ENCODE measurements at places on chromosomes 13 and 19.

DNA sequence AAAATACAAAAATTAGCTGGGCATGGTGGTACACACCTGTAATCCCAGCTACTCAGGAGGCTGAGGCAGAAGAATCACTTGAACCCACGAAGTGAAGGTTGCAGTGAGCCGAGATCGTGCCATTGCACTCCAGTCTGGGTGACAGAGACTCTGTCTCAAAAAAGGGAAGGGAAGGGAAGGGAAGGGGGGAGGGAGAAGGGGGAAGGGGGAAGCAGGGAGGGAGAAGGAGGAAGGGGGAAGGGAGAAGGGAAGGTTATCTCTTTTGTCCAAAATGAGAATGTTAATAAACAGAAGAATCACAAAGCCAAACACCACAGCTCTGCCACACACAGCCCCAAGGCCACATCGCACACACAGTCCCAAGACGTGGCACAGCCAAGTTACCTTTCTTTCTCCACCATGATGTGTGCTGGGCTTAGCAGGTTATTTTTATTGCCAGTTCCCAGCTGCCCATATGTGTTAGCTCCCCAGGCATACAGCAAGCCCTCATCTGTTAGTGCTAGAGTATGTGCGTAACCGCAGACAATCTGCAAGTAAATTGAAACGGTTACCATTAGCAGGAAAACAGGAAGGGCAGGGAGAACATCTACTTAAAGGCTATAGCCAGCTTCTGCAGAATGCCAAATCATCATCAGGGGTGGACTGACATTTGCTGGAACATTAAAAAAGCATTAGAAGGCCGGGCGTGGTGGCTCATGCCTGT lies 34.3 kb downstream of the RCBTB1 start:
- DNase-seq: no peak

DNA sequence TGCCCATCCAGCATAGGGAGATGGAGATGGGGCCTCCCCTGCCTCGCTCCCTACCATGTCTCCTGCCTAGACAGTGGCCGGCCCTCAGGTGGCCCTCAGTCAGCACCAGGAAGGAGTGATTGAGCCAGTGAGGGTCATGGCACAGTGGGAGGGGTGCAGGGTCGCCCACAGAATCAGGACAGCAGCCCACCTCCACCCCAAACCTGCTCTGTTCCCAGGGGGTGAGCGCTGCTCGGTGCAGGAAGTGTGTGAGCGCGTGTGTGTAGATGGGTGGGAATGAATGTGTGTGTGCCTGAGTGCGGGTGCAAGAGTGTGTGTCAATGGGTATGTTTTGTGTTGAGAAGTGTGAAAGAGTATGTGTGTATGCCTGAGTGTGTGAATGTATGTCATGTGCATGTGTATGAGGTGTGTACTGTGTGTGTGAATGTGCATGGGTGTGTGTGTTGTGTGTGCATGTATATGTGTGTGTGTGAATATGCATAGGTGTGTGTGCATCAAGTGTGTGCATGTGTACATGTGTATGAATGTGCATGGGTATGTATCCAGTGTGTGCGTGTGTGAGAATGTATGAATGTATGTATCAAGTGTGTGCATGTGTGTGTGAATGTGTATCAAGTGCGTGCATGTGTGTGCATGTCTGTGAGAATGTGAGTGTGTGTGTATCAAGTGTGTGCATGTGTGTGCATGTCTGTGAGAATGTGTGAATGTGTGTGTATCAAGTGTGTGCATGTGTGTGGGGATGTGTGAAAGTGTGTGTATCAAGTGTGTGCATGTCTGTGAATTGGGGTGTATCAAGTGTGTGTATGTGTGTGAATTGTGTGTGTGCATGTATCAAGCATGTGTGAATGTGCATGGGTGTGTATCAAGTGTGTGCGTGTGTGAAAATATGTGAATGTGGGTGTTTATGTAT lies 12.0 kb downstream of the EVI5L start:
- DNase-seq: no peak

- DNase-seq: no peak
Observed at GRCh38 chr19:29524912-29525831, 622 bp upstream of the VSTM2B start.

DNA sequence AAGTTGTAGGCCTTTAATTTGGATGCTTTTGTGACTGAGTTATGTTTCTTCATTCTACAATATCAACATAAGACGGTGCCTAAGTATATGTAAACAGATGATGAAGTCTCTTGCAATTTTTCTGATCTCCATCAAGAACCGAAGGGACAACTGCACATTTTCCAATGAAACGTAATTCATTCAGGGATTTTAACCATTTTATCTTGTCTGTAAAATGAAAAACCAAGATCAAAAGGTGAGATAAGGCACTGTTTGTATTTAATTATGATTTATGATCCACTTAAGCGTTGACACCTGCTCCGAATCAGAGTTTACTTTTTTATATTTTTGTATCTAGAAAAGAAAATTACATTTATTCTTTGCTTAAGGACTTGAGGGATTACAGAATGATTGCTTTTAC lies 556.8 kb upstream of the ARGLU1 start:
- DNase-seq: no peak

GRCh38 chr13:50586414-50587083 lies 256.9 kb downstream of the DLEU7 start:
- DNase-seq: peak; percentile 59

GRCh38 chr19:5503598-5503997 lies 48.4 kb downstream of the ZNRF4 start:
- no peak for DNase-seq

DNA sequence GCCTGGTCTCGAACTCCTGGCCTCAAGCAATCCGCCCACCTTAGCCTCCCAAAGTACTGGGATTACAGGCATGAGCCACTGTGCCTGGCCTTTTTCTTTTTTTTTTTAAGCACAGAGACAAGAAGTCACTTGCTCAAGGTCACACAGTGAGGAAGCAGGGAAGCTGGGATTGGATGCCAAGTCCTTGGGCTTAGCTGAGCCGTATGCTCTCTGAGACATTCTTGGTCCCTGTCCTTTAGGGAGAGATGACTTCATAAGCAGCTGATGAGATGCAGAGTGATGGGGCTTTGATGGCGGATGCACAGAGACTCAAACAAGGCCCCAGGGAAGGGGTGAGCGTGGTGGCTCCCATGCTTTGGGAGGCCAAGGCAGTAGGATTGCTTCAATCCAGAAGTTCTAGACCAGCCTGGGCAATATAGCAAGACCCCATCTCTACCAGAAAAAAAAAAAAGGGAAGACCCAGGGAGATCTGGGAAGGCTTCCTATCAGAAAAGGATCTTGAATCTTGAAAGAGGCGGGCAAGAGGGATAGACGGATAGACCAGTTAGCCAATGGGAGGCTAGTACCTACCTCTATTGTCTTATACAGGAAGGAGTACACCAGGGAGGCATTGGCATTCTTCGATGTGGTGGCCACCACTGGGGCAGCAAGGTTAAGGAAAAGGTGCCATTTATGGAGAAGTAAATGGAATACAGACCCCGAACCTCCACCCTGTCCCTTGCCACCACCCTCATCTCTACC lies 3.9 kb downstream of the AP1M2 start:
- DNase-seq: no peak

DNA sequence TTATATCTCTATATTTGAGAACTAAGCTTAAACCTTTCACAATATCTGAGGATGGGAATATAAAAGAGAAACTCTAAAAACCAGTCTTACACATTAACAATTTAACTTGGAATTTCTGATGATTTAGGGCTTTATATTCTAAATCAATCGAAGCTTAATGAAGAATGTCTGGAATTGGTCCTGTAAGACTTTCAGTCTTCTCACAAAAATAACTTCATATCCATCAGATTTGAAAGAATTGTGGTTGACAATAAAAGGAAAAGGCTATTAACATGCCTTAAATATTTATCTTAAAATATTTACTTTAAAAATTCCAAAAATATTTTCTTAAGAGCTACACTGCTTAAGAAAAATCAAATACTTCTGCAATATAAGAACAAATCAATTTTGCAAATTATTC lies 27.3 kb downstream of the MYCBP2 start:
- DNase-seq: no peak

DNA sequence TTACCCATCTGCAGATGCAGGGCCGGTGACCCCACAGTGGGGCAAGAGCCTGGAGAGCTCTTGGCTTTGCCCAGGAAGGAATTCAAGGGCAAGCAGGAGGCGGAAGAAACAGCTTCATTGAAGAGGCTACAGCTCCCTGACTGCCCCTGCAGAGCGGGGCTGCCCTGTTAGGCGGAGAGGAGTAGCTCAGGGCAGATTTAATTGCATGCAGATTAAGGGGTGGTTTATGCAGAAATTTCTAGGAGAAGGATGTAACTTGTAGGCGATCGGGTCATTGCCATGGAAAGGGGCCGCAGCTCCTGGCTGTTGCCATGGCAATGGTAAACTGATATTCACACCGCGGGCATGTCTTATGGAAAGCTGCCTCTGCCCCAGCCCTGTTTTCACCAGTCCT lies 94.1 kb downstream of the ATP11A start:
- peak; percentile 37 for DNase-seq

GRCh38 chr19:19588546-19588945 lies 29.9 kb downstream of the PBX4 start:
- DNase-seq: no peak

DNA sequence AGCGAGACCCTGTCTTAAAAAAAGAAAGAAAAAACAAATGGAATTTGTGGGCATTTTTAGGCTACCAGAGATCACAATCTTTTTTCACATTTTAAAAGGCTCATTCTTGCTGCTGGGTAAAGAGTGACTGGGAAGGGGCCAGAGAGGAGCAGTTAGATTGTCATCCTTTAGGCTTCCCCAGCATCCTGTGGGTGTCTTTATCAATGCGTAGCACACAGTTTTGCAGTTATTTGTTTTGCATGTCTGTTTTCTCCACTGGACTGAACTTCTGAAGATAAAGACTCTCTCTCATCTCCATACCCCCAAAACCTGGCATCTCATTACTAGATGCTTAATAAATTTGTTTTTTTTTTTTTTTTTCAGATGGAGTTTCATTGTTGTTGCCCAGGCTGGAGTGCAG lies 2.1 kb upstream of the UTP14C start:
- no peak for DNase-seq

- DNase-seq: no peak
Observed at GRCh38 chr13:41307884-41308640, 3.0 kb upstream of the NAA16 start.

- peak; percentile 67 for DNase-seq
Observed at GRCh38 chr19:7450243-7451223, 38.3 kb downstream of the PEX11G start.

DNA sequence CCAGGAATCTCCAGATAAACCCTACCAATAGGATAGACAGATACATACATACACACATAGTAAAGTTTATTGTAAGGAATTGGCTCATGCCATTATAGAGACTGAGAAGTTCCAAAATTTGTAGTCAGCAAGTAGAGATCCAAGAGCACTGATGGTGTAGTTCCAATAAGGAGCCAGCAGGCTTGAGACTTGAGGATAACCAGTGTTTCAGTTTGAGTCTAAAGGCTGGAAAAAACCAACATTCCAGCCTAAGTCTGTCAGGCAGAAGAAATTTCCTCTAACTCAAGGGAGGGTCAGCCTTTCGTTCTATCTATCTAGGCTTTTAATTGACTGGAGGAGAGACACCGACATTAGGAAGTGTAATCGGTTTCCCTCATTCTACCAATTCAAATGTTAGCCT lies 110.2 kb upstream of the TSHZ3 start:
- DNase-seq: no peak

GRCh38 chr13:59641261-59641660 lies 522.5 kb downstream of the DIAPH3 start:
- no peak for DNase-seq

GRCh38 chr19:46392837-46393236 lies 20.5 kb downstream of the CCDC8 start:
- DNase-seq: no peak

DNA sequence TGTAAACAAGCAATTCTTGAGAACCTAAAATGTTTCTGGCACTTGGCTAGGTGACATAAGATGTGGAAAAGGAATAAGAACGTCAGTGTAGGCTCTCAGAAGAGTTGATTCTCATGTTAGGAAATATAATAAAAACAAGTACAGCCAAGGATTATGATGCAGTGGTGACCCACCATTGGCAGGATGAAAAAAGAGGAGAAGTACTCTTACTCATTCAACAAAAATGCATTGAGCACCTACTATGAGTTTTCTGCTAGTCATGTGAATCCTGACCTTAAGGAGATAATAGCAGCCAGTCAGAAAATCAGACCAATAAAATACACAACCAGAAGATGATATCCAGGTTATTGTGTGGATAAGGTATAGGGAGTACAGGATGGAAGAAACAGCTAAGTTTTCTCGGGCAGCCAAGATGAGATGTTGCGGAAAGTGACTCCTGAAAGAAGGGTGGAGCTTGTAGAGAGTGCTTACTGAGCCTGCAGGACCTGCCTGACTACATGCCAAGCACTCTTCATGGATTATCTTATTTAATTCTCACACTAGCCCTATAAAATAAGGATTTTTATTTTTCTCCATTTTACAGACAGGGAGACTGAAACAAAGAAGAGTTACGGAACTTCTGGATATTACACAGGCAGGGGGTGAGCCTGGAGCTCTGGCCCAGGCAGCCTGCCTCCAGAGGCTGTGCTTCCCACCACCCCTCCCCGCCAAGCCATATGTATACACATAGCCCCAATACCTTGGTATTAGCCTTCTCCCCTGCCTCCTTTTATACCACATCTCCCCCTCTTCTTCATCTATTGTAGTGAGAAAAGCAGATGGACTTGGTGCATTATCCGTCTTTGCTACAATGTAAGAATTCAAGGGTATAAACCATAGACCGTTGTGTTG lies 58.0 kb downstream of the TGDS start:
- DNase-seq: no peak

GRCh38 chr13:112198396-112199010 lies 131.6 kb downstream of the SOX1 start:
- peak; percentile 17 for DNase-seq

DNA sequence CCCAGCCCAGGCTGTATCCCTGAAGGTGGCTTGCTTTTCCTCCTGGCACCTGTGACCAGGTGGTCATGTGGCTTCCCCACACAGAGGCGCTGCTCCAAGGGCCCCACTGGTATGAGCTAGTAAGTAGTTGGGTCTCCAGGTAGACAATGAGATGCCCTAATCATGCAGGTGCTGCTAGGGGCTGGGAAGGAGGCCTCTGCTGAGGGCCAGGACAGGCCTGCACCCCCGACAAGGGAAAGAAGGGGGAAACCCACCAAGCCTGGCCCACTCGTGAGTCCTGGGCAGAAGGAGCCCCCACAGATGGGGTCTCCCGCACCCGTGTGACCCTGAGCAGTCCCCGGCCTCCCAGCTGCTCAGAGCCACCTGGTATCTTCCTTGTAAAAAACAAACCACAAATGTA lies 13.2 kb downstream of the PEX11G start:
- DNase-seq: no peak

DNA sequence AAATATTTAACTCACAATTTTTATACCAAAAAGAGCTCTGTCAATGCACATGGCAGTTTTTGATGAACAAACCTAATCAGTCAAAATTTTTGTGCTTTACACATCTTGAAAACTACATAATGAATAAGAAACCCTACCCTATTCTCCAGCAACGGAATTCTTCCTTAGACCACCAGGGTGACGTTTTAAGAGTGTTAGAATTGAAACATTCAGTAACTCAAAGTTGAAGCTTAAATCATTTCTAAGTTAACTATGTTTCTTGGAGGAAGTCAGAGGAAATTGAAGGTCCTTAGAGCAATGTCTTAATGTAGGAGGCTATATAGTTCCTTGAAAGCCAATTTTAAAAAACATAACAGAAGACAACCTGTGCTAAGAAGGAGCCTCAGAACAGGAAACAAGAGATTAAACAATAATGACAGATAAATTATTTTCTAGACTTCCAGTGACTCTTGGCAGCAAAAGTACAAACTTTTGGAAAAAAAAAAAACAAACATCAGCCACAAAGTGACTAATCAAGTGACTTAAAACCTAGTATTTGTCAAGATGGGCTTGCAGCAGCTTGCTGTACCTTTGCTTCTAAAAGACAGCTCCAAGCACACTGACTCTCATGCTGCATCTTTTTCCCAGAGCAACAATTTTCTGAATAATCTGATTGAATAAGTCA lies 6.2 kb downstream of the SPRY2 start:
- no peak for DNase-seq
